ENCODE measurements at places on chromosomes 11 and 22.

GRCh38 chr11:118622376-118623268 lies 15.2 kb downstream of the PHLDB1 start:
- no peak for DNase-seq

GRCh38 chr22:35754761-35755160 lies 37.1 kb downstream of the APOL5 start:
- DNase-seq, result no peak

GRCh38 chr11:108958368-108959104 lies 293.7 kb downstream of the DDX10 start:
- no peak for DNase-seq

DNA sequence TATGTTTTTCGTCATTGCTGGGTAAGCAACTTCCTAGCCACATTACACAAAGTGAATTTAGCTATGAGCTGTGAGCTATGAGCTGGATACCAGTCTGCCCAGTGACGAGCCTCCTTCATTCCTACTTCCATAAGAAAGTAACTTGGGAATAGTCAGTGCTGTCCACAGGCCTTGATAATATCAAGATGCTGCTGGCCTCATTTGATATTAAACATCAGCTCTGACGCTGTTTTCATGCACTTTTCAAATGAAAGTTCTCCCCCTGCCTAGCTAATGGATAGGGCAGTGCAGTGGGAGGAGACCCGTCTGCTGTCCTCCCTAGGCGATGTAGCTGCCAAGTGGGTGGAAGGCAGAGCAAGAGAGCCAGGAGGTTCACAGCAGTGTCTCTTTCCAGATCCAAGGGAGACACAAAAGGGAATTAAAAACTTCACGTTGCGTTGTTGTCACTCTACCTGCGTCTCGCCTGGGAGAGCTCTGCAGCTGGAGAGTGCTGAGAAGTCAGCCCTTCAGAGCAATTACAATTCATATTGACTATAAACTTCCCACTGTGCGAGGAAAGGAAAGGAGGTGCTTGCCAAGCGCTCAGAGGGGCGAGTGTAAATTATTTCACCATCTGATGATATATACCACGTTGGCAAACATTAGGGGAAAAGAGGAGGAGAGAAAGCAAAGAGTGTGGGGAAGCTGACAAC lies 861.4 kb downstream of the NTM start:
- DNase-seq, result no peak

DNA sequence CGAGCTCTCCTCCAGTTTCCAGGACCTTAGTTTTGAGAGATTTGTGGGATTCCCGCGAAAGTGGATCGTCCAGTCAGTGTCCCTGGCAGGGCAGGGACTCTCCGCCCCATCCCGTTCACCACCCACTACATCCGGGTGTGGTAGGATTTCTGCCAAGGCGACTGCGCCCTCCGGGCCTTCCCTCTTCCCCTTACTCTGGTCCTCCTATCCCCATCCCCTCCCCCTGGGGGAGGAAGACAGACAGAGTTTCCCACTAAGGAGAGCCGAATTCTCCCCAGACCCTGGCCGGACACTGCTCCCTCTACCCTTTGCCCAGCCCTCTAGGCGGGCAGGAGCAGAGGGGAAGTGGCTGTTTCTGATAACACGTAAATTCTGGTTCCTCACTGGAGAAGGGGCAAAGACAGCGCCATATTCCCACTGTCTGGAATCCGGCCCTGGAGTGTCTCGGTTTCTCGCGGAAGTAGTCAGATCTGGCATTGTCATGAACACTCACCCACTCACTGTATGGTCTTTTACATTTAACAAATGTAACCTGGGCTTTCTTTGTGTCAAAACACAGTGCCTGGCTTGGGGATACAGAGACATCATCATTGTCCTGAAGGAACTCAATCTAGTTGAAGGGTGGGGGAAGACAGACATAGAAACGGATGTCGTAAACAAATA lies 1.1 kb upstream of the NECTIN1 start:
- no peak for DNase-seq

Data from NK-92 treated with Interleukin-12 subunit alpha and Interleukin-12 subunit beta, amount 100 ng/mL, for 24 hours (cell line).